Forelimb muscle (tissue), 1 donor: ENCODE measurements at places on chromosomes 1 and 21.

GRCh38 chr1:24331961-24332673 lies 13.0 kb downstream of the GRHL3 start:
- no peak for DNase-seq

DNA sequence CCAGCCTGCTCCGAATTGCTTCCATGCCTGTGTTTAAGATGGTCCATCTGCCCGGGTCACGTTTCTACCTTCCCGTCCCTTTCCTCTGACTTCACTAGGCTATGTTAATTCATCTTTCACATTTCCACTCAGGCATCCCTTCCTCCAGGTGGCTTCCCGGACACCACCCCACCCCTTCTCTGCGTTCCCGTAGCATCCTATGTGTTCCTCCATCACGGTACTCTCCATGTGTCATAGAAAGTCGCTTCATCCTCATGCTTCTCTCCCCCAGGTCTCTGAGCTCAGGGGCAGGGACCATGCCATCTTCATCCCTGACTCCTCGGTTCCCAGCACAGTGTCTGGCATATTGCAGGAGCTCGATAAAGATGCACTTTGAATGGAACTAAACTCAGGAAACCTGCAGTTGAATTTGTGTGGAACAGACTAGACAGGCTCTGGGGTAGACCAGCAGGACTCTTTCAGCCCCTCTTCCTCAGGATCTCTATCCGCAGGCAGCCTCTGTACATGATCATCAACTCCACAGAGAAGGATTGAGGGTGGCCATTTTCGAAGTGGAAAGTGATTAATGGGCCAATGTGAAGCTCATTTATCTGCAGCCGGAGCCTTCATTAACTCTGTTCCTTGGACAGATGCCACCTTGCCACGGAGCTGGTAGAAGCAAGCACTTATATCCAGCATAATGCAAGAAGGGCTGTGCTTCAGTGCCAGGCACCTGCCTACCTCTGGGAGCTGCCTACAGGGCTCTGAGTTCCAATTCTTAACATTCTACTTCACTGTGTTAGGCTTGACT lies 9.1 kb downstream of the C1orf226 start:
- DNase-seq = no peak

DNA sequence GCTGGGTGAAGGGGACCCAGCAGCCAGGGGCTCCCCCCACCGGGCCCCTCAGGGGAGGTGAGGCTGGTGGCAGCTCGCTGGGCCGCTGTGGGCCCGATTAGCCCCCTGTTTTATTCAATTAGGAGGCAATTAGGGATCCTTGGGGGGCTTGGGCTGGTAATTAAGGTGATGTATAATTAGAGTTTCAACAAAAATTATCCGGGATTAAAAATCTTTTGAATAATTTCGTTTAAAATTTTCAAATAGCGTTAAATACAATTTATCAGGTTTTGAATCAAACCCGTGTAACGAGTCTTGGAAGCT lies 4.1 kb downstream of the PRDM16 start:
- no peak for DNase-seq

GRCh38 chr1:234538062-234538731 lies 59.2 kb upstream of the TARBP1 start:
- DNase-seq = no peak

DNA sequence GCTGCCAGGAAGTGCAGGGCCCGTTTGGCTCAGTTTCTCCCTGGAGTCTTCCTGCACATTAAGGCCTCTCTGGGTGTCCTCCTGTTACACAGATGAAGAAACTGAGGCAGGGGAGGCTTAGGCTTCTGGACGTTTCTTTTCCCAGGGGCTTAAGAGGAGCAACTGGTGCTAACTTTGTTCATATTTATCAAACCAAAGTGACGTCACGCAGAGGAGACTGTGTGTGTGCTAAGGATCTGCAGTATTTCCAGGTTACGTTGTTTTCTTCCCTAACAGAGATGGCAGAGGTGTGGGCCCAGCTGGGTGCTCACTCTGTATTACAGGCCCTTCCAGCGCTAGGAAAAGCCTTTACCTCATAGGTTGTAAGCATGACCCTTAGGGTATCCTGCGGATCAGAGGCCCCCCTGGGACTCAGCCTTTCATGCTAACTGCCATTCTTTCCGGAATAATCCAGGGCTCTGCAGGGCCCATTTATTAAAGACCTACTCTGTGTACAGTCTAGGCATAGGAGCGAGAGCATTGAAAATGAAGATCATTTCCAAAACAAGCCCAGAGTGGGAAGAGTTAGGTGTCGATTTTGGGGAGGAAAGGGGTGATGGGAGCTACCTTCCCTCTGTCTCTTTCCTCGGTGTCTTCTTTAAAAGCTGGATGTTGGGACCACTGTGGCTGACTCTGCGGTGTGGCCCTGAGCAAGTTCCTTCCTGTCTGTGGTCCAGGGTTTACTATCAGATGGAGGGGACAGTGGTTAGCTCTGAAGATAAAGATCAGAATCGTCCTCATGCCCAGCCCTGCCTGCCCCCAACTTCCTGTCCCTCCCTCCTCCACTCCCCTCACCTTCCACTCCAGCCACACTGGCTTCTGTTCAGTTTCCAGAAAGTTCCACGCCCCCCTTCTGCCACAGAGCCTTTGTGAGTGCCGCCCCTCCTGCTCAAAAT lies 4.6 kb downstream of the AGTRAP start:
- no peak for DNase-seq

DNA sequence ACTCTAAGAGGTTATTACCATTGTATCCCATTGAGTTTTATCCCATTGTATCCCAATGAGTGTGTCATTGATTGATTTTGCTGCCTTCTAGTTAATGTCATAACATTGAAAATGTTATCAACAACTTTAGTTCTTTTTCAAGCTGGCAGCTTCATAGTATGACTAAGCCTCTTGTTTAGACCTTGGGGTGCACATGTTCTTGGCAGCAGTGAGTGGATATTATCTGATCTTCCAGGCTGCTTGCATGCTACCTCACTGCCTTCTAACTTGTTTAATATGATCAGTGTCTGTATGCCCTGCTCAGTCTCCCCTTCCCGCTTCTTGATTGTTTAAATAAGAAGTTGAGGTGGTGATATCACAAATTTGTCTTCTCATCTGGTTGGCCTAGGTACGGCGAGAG lies 24.6 kb downstream of the NTPCR start:
- DNase-seq = no peak
